K562 (cell line): ENCODE measurements at places on chromosomes 3 and 15. TPM values are rescaled to one million over a fixed set of nuclear protein-coding genes. Genes with fewer than 3 reads are reported as not detected.
A peak's percentile ranks its signal among the peaks of the same experiment; 100 is the strongest.

Gene GMNC
- not detected in 2 replicates for polyA plus RNA-seq

Gene IQCF5
- not detected in 2 replicates for polyA plus RNA-seq

Gene PCBP4
- polyA plus RNA-seq = 5.8 and 6.4 TPM in 2 replicates

Gene KIF23
- polyA plus RNA-seq = 30.1 and 37.1 TPM in 2 replicates

Gene CAMP
- not detected in 2 replicates for polyA plus RNA-seq

Gene MEX3B
- polyA plus RNA-seq = 6.9 and 8.3 TPM in 2 replicates

- DNase-seq = peak; percentile 95
Observed at GRCh38 chr3:168095611-168096209, at the start of gene GOLIM4. Gene GOLIM4, minus strand, starts transcription at chr3:168095924. Its CDS starts 639 bp downstream, at chr3:168095285.

DNA sequence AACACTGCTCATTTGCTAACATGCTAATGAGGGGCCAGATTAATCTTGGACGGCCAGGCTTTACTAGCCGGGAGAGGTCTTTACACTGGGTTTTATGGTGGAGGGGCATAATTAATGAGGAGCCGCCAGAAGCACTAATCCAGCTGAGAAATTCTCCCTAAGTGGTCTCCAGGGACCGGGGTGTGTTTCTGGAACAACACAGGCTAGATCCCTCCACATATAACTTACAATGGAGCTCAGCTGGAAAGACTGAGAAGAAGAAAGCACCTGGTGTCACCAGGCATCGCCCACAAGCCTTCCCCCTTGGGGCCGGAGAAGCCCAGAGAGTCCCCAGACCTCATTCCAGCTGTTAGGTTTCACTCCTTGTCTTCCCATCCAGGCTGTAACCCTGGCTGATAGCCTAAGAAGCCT is 127.5 kb downstream of the MEGF11 start:
- DNase-seq = no peak

- DNase-seq = no peak
Observed at GRCh38 chr15:101181349-101181748, 70.5 kb downstream of the CHSY1 start.

GRCh38 chr15:59688423-59688781 is 718 bp downstream of the BNIP2 start:
- DNase-seq = no peak

- DNase-seq = no peak
Observed at GRCh38 chr3:24201301-24201700, 256.2 kb downstream of the NR1D2 start.

DNA sequence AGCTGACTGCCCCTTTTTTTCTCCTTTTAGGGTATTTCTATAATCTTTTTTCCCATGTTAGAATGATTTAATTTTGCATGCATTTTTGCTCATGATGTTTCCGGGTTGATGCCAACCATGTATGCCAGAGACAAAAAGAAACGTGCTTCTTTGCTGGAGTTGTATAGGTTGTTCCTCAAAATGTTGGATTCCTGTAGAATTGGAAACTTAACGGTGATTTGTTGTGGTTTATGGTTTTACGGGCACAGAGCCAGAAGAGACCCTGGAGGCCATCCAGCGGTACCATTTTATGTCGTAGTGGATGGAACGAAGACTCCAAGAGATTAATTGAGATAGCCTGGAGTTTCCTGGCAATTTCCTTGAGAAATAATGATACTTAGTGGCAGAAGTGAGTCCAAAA is 481.5 kb upstream of the RGMA start:
- no peak for DNase-seq

- no peak for DNase-seq
Observed at GRCh38 chr15:65920121-65920520, 50.8 kb downstream of the RAB11A start.

DNA sequence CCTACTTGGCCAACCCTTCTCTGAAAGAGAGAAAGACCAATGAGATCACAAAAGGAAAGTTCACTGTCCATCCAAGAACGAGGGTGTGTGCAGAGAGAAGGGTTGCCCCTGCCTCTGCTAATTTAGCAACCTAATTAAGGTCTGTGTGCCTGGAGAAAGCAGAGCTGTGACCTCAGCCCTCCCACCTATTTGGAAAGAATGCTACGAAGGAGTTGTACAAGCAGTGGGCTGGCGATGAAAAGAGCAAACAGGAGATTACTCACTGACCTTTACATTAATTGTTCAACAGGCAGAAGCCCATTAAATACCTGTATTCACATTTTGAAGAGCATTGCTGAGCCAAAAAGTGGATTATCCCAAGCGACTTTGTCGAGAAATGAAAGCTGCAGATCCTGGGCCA is 314.9 kb downstream of the NTRK3 start:
- DNase-seq = no peak

DNA sequence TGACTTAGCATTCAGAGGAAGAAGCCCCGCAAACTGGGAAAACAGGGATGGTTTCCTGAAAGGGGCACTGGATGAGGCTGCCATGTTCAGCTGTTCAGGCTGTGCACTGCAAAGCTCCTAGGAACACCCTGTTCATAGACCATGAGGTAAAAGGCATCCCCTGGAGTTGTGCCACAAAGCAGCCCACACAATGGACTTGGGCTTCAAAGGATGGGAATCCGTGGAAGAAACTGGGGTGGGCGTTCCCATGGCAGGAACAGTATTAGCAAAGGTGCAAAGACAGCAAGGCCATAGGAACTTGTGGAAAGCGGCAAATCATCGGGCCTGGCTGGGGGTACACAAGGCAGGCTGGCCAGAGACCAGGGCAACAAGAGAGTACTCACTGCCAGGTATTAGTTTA is 8.9 kb downstream of the OXTR start:
- DNase-seq = no peak

DNA sequence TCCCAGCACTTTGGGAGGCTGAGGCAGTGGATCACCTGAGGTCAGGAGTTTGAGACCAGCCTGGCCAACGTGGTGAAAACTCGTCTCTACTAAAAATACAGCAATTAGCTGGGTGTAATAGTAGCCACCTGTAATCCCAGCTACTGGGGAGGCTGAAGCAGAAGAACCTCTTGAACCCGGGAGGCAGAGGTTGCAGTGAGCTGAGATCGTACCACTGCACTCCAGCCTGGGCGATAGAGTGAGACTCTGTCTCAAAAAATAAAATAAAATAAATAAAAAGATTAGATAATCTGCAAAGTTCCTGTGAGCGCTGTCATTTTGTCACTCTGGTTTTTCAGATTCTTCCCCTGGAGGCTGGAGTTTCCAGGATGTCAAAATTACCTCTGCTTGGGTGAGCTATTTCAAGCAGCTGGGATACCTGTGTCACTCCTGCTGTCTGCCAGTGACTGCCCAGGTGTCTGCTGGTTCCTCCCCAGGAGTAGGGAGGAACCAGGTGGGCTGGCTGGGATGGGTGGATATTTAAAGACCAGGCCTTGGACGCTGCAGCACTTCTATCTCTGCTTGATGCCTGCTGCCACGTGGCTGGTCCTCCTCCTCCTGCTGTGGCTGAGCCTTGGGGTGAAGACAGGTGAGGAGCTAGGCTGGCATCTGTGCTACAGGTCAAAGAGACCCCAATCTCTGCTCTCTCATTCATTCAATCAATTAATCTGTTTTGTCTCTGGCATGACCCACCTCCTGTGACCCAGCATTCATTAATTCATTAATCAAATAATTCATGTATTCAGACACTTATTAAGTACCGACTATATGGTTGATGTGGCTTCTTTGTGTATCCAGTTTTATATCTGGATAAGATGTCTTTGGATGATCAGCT is 19.5 kb upstream of the MUC20 start:
- peak; percentile 34 for DNase-seq

DNA sequence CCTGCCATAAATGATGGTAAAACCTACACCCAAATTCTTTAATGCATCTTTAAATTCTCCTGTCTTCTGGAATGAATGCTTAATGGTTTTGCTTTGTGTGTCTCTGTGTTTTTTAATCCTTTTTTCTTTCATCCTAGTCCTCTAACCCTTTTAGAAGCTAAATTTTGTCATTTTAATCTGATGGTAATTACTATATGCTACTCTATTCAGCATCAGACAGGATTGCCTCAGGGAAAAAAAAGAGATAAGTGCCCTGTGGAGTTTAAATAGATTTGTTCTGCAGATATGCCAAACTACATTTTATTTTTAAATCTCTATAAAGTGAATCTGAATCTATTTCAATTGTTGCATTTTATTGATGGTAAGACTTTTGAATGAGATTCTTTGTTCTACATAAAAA is 966.8 kb downstream of the NSUN3 start:
- no peak for DNase-seq

GRCh38 chr3:51997935-51998596 is 2.4 kb upstream of the RPL29 start:
- peak; percentile 5 for DNase-seq

GRCh38 chr3:124483915-124484470 is 246.3 kb upstream of the UMPS start:
- DNase-seq = no peak

DNA sequence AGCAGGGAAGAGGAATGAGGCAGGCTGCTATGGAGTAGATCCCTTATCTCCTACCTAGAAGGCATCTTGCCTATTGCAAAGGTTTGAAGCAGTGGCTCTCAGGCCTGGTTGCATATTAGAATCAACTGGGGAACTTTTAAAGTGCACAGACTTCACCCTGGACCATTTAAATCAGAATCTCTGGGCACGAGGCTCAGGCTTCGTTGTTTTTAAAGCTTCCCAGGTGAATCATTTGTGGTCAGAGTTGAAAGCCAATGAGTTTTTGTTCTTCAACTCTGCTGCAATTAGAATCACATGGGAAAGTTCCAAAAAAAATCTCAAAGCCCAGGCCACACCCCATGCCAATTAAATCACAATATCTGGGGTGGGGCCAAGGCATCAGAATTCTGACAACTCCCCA is 773.1 kb downstream of the AGBL1 start:
- DNase-seq = no peak

DNA sequence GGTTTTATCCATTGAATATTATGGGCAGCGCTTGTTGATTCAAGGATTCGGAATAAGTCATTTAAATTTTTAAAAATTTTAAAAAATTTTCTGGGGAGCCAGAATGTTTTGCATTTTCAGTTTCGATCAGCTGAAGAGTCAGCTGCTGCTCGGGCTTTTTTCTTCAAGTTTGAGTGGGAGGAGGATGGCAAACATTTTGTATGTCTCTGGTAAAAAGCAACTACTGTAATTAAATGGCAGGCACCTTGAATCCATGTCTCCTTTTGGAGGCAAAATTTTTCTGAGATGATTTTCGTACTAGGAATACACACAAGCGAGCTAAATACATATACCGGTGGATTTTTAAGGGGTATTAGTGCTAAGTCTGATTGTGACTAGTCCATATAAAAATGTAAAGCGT is 612 bp downstream of the C3orf38 start:
- no peak for DNase-seq

DNA sequence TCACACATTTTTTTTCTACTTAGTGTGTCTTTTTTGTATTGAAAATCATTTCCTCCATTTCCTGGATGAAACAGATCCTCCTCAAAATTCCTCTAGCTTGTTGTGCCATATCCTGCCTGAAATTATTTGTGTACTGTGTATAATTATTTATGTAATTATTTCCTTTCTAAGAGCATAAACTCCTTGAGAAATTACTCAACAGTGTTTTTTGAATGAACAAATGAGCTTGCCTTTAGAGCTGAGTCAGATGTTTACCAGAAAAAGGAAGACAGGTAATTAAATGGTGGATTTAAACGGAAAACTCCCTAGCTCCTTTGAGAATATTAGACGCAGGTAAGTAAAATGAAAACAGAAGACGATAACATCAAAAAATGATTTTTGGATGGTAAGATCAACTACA is 13.2 kb upstream of the SECISBP2L start:
- DNase-seq = no peak

- peak; percentile 48 for DNase-seq
Observed at GRCh38 chr15:90873998-90874605, 5.7 kb downstream of the FURIN start.

DNA sequence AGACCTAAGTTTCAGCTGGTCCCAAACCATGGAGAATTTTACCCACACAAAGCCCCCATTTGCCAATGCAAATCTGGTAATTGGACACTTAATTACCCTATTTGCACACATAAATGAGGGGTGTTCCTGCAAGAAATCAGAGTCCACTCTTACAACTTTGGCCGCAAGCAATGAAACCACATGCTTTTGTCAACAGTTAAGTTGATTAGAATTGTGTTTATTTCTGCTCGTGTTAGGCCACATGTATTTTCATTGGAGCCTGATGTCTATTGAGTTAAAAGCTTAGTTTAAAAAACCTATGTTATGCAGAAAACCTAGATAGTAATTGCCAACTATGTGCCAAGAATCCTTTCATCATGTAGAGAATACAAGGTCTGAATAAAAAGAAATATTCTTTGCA is 153.8 kb upstream of the CMC1 start:
- no peak for DNase-seq

GRCh38 chr3:193991666-193992424 is 144.1 kb upstream of the HES1 start:
- DNase-seq = no peak

DNA sequence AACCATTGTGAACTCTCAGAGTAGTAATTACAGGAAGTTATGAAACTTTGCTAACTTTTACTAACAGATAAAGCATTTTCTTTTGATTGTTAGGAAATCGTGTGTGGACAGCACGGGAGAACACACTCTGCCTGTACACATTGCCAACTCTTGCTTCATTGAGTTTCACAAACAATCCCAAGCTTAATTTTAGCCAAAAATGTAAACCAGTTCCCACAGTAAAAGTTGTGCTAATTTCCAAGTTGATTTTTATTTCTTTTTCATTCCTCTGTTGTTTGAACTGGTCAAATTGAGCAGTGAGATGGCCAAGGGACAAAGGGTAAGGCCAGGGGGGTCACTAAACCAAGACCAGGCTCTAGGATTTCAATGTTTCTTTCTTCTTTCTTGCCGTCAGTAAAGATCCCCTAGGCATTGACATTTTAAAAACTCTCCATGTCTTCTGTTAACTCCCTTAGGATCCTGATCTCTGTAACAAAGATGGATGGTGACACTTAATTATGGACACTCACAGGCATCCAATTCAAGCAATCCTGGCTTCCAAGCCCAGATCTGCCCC is 414.9 kb downstream of the RBMS3 start:
- DNase-seq = no peak

- DNase-seq = no peak
Observed at GRCh38 chr15:26314577-26314976, 451.4 kb upstream of the ATP10A start.
